Colonic mucosa (tissue), 4 donors: ENCODE measurements at places on chromosomes 3 and 15.

- DNase-seq = peak; percentile 91
These were observed 126.5 kb downstream of the FMN1 start for GRCh38 chr15:33068007-33068481.

DNA sequence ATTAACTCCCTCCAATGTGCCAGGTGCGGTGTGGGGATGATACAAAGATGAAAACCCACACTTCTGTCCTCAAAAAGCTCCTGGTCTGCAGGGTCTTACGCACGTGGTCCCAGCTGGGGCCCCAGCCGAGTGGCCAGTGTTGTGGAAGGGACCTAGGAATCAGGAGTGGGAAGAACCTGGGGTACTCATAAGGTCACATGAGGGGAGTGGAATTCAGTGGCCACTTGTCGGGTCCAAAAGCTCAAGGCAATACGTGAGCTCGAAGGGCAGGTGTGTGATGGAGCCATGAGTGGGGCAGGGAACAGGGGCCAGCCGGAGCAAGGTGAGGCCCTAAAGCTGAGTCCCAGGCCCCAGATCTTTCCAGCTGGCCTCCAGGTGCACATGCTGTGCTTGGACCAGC, 260.0 kb upstream of the LYSMD4 start:
- no peak for DNase-seq

DNA sequence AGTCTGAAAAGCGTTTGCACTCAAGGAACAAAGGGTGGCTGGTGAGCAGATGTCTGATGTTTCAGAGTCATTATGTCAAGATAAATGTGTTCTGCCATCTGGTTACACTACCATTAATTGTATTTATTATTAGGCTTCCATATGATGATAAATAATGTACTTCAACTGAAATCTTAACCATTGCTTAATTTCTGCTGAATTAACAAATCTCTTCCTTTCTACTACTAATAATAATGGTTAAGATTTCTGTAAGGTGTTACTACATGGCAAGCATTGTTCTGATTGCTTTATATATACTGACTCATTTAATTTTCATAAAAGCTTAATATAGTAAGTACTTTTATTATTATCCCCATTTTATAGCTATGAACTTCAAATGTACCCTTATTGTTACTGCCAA, 68.4 kb upstream of the GALNT15 start:
- no peak for DNase-seq

GRCh38 chr15:40317580-40317979, 5.9 kb upstream of the INAFM2 start:
- DNase-seq = no peak

DNA sequence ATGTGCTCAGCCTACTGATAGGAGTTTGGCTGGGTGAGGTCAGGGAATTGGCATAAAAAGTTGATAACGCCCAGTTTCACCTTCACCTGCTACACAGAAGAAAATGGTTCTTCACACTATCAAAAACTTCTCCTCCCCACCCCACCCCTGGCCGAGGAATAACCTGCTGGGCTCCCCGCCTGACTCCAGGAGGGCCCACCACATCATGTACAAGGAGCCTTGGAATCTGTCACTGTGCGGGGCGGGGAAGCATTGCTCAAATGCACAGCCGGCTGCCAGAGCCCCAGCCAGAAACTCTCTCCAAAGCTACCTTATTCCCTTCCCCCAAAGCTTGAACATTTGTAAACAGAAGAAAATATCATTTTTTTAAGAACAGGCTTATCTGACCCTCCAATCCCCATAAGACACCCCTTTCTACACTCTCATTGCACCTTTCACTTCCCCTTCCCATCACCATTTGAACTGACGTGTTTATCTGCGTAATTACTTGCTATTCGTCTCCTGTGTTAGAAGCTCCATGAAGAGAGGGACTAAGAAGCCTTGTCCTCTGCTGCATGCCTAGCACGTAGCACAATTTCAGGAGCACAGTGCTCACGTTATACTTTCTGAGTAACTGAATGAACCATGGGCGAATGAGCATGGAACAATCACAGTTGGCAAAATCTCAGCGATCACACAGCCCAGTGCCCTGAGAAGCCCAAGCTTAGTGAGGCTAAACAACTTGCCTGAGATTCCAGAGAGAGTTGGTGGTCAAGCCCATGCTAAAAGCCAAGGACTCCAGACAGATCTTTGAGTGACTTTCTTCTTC, 82.9 kb downstream of the HES1 start:
- DNase-seq = no peak

DNA sequence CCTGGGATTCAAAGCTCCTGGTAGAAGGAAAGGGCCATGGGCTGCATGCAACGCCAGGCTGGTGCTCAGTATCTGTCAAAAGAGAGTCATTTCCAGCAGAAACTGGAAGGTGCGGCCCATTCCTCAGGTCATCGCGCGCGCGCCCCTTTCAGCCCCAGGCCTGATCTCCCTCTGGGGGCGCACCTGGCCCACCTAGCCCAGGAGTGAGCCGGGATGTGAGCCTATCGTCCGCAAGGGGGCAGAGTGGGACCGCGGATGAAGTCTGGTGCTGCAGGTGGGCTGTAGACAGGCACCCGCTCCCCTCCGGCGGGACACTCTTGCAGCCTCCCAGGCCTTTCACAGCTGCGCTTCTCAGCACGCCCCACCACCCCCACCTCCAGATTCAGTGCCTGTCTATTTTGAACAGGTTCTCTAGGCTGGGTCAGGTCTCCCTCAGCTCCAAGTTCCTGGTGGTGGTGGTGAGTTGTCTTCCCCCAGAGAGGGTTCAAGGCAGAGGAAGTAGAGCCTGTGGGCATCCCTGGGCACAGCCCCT, 5.8 kb upstream of the RPL29 start:
- peak; percentile 79 for DNase-seq

DNA sequence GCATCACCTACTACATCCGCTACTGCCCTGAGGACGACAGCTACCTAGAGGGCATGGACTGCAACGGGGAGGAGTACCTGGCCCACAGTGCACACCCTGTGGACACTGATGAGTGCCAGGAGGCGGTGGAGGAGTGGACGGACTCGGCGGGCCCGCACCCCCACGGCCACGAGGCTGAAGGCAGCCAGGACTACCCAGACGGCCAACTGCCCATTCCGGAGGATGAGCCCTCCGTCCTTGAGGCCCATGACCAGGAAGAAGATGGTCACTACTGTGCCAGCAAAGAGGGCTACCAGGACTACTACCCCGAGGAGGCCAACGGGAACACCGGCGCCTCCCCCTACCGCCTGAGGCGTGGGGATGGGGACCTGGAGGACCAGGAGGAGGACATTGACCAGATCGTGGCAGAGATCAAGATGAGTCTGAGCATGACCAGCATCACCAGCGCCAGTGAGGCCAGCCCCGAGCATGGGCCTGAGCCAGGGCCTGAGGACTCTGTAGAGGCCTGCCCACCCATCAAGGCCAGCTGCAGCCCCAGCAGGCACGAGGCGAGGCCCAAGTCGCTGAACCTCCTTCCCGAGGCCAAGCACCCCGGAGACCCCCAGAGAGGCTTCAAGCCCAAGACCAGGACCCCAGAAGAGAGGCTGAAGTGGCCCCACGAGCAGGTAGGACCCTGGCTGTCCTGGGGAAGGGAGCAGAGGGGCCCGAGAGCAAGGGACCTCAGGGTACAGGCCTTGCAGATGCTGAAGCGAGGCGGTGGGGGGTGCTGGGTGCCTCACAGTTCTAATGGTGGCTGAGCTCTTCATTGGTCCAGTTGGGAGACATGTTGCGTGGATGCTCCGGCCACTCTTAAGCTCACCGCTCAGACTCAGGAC, 168.6 kb downstream of the APBA2 start:
- no peak for DNase-seq

DNA sequence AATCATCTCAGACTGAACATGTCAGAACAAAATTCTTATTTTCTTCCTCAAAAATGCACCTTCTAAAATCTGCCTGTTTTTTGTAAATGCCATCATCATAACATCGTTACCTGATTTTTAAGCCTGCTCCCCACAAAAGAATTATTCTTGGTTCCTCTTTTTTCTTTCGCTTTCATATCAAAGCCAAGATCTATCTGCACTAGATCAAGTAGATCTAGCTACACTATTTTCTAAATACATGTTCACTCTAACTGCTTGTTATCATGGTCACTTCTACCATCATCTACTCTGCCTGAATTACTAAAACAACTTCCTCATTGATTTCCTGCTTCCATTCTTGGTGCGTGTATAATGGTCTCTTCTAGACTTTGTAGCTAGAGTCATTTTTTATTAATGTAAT, 217.7 kb downstream of the ARPP21 start:
- DNase-seq = no peak

DNA sequence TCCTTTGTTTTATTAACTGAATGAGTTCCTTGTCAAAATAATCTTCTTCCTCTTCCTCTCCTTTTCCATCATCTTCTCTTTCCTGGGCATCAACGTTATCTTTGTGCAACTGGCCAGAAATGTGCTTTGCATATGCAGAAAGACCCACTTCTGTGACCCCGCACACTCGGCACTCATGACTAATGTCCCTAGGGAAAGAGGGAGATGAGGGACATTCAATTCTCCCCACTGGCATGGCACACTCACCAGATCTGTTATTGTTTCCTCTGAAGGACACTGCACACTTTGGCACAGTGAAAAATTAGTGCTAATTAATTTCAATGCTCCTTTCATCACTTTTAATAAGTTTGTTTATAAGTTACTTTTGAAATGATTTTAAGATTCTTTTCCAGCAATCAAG, 34.0 kb downstream of the ZNF106 start:
- DNase-seq = no peak

- DNase-seq = no peak
These were observed 172.6 kb upstream of the BHLHE40 start for GRCh38 chr3:4806535-4807108.

DNA sequence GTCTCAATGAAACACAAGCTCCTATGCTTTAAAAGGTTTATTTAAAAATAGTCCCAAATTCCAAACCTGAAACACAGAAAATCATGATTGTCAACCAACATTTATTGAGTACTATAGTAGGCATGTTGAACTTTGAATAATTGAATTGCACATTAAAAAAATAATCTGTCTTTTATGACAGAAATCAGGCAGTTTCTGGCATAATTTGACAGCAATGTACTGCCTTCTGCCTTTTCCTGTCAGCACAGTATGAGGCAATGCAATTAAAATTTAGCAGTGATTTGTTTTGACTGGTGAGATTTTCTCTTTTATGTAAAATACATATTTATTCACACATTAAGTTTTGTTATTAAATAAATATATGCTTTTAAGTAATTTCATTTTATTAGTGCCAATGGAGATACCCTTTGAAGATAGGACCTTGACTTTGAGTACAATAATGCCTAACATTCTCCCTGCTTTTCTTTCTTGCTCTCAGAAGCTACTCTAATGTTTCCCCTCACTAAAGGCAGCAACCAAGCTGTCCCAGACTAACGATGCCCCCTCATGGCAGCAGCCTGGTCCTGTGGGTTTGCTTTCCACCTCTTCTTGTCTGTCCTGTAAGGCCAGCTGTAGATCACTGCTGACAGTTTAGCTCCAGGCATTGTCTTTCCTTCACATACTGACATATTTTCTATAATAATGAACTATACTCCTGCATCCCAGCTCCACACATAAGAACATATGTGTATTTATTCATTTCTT, 346.7 kb downstream of the IL20RB start:
- no peak for DNase-seq

DNA sequence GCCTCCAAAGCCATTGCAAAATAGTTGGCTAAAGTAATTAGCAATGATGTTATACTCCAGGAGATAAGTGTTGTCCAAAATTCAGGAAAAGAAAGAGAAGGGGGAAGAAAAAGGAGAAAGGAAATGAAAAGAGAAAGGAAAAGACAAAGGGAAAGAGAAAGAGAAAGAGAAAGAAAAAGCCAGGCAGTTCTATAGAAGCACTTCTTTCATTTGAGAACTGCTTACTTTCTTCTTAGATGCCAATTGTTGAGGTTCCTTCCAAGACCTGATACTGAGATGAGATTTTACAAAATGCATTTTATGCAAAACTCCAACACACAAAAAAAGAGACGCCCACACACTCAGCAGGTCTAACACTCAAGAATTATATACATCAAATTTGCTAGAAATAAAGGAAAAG, 298.4 kb downstream of the KCNH8 start:
- no peak for DNase-seq

- no peak for DNase-seq
These were observed 113.5 kb downstream of the VGLL4 start for GRCh38 chr3:11530153-11530721.

- no peak for DNase-seq
These were observed 360.6 kb upstream of the ATP10A start for GRCh38 chr15:26223720-26224119.

DNA sequence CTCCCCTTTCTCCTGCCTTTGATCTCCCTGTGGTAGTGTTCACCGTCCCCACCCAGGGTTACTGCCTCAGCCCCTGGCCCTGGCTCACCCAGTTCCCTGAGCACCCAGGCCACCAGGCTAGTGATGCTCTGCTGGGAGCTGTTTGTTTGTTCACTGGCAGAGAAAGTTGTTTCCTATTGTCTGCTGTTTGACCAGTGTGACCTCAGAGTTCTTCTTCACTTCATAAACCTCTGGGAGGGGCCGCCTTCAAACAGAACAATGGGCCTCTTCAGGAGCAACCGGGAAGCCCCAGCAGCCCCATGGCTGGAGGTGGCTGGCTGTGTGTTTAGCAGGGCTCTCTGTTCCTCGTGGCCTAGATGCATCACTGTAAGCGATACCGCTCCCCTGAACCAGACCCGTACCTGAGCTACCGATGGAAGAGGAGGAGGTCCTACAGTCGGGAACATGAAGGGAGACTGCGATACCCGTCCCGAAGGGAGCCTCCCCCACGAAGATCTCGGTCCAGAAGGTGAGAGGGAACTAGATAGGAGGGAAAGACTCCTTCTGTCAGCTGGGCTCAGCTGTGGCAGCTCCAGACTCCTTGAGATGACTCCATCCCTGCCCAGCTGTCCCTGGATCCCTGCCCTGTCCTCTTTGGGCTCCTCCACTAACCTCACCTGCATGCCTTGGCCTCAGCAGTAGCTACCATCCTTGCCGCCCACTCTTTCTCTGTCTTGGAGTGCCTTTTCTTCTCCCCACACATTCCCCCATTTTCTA, 3.4 kb downstream of the CLK3 start:
- no peak for DNase-seq

DNA sequence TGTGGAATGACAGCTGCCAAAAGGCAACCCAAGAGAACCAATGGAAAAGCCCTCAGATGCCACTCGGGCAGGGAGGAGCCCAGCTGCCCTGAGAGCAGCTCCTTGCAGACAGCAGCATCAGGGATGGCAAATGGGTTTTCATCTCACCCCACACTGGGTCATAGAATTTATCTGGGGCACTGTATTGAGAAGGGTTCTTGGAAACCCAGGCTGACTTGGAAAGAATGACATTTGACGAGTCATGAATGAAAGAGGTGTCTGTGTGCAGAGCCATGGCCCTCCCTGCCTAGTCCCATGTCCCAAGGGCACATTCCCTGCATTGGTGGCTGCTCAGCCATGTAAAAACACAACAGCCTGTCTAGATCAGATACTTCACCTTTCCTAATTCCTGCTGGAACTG, 157.9 kb upstream of the BHLHE40 start:
- no peak for DNase-seq

- DNase-seq = peak; percentile 24
These were observed at the start of gene CD96 for GRCh38 chr3:111541911-111542483. Gene CD96 (plus strand): TSS chr3:111542197. CDS start chr3:111542249, 52 bp downstream.

GRCh38 chr3:109095166-109095565, 22.8 kb downstream of the MORC1 start:
- no peak for DNase-seq

GRCh38 chr15:58292751-58293175, 139.0 kb upstream of the LIPC start:
- DNase-seq = no peak
